ENCODE measurements at places on chromosomes 2 and 18.

DNA sequence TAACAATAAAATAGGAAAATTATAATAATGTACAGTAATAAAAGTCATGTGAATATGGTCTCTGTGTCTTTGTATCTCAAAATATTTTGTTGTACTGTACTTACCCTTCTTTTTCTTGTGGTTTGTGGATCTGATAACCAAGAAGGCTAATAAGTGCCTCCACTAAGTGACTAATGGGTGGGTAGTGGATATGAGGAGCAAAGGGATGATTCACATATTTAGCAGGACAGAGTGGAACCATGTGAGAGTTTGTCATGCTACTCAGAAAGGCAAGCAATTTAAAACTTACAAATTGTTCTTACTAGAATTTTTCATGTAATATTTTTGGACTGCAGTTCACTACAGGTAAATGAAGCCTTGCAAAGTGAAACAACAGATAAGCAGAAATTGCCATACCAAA, 1241.2 kb upstream of the CDH2 start:
- no peak for DNase-seq

- DNase-seq, result no peak
Measured at GRCh38 chr2:207805566-207806226, 36.0 kb upstream of the FZD5 start.

GRCh38 chr2:189639007-189639609, 22.2 kb upstream of the ASNSD1 start:
- DNase-seq, result no peak

DNA sequence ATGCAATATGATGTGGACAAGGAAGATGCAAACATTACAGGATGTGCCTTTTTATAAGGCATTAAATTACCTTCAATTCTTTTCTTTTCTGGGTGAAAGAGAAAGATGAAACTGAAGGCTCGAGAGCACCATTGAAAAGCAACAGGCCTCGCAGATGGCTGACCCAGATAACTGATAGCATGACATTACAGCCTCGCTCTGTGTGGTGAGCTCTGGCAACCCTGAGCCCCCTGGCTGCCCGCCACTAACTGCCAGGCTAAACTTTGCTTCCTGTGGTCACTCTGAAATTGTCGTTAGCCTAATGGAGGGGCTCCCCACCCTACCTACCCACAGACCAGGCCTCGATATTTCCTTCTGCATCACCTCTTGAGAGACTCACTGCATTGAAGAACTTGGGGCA, 516.8 kb upstream of the FANCL start:
- peak; percentile 61 for DNase-seq

DNA sequence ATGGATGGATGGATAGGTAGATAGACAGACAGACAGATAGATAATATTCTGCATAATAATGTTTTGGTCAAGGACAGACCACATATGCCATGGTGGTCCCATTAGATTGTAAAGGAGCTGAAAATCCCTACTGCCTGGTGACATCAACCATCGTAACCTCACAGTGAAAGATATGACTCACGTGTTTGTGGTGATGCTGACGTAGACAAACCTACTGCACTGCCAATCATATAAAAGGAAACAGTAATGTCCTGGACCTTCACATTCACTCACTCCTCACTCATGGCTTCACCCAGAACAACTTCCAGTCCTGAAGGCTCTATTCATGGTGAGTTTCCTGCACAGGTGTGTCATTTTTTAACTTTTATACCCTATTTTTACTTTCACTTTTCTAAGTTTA, 202.9 kb upstream of the TPO start:
- no peak for DNase-seq

DNA sequence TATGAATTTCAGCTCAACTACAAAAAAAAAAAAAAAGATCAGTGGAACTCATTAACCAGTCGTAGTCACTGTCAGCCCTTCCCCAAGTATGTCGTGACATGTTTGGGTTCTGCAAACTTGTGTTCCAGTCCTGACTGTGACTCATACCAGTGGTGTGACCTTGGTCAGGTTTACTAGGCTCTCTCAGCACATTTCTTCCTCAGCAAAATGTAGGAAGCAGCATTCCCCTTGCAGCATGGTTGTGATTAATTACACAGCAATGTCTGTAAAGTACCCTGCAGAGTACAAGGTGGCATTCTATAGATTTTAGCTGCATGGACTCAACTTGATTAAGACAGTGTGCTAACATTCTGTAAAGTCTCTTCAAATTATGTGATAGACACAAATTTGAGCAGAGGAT, 156.9 kb downstream of the LAMA1 start:
- DNase-seq, result no peak

GRCh38 chr2:176268976-176269318, 295 bp upstream of the MTX2 start:
- DNase-seq, result no peak

DNA sequence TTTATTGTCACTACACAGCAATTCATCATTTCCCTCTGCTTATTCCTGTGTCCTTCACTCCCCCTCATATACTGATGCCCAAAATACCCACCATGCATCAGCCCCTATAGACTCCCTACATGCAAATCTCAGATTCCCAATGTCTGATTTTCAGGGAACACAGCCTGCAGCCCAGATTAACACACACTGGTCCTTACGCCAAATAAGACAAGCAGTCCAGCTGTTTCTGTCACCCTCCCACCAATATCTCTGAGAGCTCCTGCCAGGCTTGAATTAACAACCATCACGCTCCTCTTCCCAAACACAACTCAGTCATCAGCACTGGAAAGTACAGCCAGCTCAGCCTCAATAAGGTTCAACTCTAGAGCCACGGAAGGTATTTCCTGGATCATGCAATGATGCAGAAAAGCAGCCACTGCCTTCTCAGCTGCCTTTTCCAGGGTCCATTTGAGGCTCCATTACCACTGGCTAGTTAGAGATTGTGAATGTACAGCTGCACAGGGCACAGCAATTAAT, 39.0 kb upstream of the SLC35F5 start:
- no peak for DNase-seq

- no peak for DNase-seq
Measured at GRCh38 chr18:55927831-55928230, 339.8 kb upstream of the TCF4 start.

DNA sequence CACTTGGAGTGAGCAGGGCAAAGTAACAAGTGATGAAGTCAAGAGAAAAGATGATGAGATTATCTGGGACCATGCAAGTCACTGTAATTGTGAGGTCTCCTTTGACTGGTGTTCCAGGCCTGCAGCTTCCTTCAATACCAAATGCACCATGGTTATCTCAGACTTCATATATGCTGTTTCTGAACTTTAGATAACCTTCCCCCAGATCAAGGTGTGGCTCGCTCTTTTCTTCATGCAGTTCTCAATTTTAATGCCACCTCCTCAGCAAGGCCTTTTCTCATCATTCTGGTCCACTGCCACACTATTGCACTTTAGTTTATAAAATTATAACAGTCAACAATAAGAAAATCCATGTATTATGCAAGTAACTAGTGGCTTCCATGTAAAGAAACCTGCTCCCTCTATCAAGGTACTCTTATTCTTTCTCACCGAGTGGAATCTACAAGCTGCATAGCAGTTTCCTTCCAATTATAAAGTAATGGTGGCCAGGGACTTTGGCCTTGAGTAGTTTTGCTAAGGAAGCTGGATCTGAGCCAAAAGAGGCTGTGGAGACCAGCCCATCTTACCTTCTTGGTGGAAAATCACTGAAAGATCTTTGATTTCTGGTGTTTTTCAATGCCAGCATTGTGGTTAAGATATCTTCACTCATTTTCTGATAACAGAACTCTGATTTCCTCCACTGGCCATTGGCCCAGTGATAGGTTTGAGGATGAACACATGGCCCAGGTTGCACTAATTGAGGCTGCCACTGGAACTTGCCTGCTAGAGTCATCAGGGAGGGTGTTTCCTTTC, 113.6 kb downstream of the KCNE4 start:
- DNase-seq, result peak; percentile 87

GRCh38 chr2:223560749-223561435, 41.3 kb downstream of the SCG2 start:
- DNase-seq, result no peak

- peak; percentile 63 for DNase-seq
Measured at GRCh38 chr2:54360055-54360792, 95.9 kb upstream of the SPTBN1 start.

GRCh38 chr2:24026233-24026632, 16.3 kb downstream of the MFSD2B start:
- no peak for DNase-seq

- DNase-seq, result no peak
Measured at GRCh38 chr2:133885847-133886246, 317.6 kb upstream of the NCKAP5 start.

DNA sequence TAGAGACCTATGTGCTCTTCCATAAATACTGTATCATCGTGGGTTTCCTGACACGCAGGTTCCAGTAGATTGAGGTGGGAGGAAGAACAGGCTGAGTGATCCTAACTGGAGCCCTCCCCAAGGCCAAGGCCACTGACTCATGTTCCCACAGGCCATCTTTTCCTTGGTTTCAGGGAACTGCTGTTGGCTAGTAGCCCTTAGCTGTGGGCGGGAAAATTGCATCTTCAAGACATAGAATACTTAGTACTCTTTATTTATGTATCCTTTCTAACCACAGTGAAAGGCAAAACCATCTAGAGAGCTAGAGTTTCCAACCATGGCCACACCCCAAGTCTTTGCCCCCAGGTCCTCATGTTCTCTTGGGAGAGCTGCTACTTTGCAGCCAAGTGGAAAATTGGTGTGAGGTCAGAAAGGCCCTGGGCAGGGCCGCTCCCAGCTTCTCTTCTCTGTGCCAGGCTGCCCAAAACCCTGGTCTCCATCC, 55.9 kb downstream of the COPS8 start:
- DNase-seq, result no peak

DNA sequence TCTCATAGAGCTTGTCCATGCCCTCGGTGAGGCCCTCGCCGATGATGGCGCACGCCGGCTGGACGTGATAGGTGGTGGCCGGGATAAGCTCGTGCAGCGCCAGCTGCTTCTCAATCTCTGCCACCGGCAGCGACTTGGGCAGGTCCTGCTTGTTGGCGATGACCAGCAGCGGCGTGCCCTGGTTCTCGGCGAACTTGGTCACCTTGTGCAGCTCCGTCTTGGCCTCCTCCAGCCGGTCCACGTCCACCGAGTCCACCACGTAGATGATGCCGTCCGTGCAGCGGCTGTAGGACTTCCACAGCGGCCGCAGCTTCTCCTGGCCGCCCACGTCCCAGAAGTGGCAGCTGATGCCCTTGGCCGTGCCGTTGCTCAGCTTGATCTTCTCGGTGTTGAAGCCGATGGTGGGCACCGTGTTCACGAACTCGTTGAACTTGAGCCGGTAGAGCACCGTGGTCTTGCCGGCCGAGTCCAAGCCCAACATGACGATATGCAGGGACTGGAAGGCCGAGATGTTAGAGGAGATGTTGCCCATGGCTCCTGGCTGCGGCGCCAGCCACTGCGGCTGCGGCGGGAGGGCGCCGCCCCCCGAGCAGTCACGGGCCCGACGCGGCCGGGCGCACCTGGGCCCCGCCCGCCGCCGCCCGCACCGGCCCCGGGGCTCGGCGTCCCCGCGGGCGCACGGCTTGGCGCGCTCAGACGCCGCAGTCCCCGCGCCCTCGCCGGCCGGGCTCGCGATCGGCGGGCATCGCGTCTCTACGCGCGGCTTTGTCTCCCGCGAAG, 636 bp downstream of the ARL4C start:
- DNase-seq, result peak; percentile 50

DNA sequence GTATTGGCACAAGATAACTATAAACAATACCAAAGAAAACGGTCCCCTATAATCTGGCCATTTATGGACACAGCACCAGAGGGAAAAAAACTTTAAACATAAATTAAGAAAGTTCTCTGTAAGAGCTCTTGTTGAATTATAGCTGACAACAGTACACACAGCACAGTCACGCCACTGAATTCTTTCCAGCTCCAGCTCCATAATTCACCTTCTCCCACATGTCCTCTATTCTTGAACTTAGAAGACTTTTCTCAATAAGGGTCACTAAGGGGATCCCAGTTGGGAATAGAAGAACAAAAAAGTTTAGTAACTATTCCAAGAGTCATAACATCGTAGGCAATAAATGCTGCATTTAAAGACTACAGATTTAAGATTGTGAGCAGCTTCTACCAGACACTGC, 124.6 kb upstream of the CYP1B1 start:
- DNase-seq, result no peak

DNA sequence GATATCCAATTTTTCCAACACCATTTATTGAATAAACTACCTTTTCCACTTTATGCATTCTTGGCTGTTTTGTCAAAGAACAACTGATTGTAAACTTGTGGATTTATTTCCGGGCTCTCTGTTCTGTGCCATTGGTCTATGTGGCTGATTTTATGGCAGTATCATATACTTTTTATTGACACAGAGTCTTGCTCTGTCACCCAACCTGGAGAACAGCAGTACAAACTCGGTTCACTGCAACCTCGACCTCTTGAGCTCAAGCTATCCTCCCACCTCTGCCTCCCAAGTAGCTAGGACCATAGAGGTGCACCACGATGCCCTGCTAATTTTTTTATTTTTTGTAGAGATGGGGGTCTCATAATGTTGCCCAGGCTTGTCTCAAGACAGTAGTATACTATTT, 6.7 kb upstream of the GALNT5 start:
- no peak for DNase-seq

DNA sequence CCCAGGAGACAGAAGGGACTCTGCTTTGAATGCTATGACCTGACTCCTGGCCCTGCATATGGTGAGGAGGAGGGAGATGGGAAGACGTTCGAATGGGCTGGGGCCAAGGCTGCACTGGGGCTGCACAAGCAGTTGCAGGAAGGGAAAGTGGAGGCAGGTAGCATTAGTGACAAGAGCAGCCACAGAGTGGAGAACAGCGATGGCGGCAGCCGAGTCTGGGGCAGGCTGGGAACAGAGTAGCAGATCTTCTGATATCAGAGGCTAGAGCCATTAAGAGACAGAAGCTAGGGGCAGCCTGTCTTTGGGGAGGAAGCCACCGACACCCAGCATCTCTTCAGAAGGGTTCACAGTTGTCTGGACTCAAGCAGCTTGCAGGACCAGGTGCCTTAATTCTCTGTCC, 50.1 kb downstream of the ST3GAL5 start:
- DNase-seq, result no peak

DNA sequence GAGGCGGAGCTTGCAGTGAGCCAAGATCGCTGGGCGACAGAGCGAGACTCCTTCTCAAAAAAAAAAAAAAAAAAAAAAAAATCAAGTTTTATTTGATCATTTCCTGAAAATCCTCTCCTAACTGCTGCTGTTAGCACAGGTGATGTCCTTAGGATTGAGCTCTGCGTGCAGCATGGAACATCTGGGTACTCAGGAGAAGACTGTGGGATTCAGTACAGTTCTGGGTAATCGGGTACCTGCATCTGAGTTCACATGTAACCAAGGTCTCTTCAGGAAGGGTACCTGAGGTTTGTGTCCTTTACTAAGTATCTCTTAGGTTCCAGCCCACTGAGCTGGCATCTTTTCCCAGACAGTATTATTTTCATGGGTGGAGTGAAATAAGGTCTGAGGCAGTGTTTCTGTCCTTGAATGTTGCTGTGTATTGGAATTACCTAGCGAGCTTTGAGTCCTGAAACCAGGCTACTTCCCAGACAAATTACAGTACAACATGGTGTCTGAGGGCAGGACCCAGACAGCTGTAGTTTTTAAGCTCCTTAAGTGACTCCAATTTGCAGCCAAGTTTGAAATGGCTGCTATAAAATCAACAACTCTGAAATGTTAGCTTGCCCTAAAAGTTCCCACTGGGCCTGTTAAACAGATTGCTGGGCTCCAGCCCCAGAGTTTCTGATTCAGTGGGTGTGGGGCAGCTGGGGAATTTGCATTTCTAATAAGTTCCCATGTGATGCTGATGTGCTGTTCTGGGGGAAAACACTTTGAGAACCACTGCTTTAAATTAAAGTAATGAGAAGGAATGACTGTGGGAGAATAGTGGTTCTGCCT, 120.5 kb downstream of the PMAIP1 start:
- no peak for DNase-seq

- no peak for DNase-seq
Measured at GRCh38 chr2:239902749-239903201, 122.4 kb downstream of the NDUFA10 start.
